Dermis blood vessel endothelial cell (primary cell): ENCODE measurements at places on chromosomes 4 and X. TPM values are rescaled to one million over a fixed set of nuclear protein-coding genes. Genes with fewer than 3 reads are reported as not detected.

The SPANXA2 gene
- total RNA-seq, result not detected in 2 replicates

The H2BW2 gene
- total RNA-seq, result not detected in 2 replicates

The CYTL1 gene
- 28.9 and 57.5 TPM in 2 replicates for total RNA-seq

The WDR17 gene
- total RNA-seq, result 0.19 and 0.51 TPM in 2 replicates

The HEPH gene
- total RNA-seq, result 1.4 and 2.7 TPM in 2 replicates

The TMSB4X gene
- 8,354 and 18,147 TPM in 2 replicates for total RNA-seq

The UCP1 gene
- total RNA-seq, result not detected in 2 replicates

The MND1 gene
- total RNA-seq, result 2.4 and 5.6 TPM in 2 replicates
